Fibroblast of skin of right biceps (primary cell): ENCODE measurements at places on chromosomes 6 and 20.
A peak's percentile ranks its signal among the peaks of the same experiment; 100 is the strongest.

GRCh38 chr20:36394340-36394965 lies 88.3 kb downstream of the DLGAP4 start:
- peak; percentile 4 for DNase-seq

DNA sequence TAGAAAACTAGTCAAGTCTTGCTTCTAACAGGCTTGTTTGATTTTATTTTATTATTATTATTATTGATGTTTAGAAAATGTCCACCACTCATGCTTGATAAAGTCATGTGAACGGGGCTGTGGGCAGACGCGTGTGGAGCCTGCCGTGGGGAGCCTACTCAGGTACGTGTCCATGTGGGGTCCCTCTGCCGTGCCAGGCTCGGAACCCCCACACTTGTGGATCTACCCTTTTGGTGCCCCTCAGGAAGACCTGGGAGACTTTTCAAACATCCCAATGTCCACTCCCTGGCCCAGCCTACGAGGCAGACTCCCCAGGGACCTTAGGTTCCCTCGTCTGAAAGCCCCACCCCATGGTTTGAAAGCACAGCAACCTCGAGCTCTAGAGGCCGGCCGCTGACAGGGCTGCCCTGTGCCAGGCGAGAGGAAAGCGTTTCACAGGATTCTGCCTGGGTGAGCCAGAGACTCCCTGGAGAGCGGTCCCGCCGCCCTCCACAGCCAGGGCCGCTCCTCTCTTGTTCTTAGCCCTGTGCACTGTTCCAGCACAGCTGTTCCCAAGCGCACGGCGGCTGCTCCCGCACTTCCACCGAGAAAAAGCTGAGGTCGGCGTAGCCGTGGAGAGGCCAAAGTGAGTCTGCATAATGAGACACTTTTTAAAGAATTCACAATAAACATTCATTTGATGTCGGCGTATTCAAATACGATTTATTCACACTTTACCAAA lies 249.7 kb downstream of the TTLL2 start:
- DNase-seq = no peak

DNA sequence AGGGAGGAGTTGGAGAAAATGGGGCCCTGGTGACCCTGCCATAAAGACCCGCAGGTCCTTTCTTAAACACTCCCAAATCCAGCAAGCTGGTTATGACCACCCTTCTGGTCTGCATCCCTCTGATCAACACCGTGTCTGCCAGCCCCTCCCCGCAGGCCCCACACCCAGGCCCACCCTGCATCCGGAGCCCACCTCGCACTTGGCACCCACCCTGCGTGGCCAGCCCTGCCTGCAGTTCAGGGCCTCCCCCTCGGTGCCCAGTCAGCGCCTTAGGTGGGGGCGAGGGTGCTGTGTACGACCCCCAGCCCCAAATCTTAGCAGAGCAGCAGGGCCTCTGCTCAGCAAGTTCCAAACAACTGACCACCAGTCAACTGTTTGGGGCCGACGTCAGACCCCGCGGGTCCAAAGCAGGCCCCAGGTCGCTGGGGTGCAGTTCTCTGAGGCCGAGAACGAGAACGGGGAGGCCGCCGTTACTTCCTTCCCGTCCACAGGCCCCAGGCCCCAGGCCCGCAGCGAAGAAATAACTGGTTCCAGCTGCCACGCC lies 1.2 kb downstream of the ACSS1 start:
- DNase-seq = no peak

DNA sequence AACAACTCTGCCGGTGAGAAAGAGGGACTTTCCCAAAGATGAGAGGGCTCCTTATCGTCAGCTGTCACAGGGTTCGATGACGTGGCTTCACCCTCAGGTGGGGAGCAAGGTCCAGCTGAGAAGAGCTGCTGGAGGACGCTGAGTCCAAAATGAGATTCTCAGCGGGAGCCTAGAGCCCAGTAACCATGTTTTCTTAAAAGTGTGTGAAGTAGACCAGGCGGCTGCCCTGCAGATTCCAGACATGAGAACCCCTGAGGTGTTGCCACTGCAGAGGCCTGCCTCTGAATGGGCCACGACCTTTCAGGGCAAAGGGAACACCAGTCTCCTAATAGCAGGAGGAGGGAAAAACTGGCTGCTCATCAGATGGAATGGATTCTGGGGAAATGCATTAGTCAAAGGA lies 375.1 kb downstream of the BTBD9 start:
- DNase-seq = no peak

GRCh38 chr6:75199889-75200288 lies 6.0 kb downstream of the COL12A1 start:
- no peak for DNase-seq

GRCh38 chr6:144335914-144336313 lies 50.8 kb downstream of the UTRN start:
- DNase-seq = no peak

DNA sequence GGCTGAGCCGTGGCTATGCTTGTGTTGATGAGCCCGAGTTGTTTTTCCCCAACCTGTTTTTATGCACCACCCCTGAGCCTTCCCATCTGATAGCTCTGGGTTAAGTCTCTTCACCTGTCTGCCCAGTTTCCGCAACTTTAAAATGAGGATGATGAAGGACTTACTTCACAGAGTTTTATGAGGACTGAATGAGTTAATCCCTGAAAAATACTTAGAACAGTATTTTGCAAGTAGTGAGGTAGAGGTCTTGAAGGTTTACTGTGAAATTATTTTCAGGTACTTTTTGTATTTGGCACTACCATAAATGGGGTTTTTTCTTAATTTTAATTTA lies 3.2 kb downstream of the MTG2 start:
- no peak for DNase-seq

- peak; percentile 11 for DNase-seq
These were observed 4.7 kb downstream of the CDS2 start for GRCh38 chr20:5131502-5131901.

- DNase-seq = no peak
These were observed 123.6 kb downstream of the SYCP2 start for GRCh38 chr20:59809630-59810448.

- peak; percentile 66 for DNase-seq
These were observed 57.2 kb downstream of the GFRA4 start for GRCh38 chr20:3606021-3606420.

DNA sequence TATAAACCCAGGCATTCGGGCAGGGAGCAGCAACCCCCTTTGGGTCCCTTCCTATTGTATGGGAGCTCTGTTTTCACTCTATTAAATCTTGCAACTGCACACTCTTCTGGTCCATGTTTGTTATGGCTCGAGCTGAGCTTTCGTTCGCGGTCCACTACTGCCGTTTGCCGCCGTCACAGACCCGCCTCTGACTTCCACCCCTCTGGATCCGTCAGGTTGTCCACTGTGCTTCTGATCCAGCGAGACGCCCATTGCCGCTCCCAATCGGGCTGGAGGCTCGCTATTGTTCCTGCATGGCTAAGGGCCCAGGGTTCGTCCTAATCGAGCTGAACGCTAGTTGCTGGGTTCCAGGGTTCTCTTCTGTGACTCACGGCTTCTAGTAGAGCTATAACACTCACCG lies 111.3 kb downstream of the TMEM170B start:
- DNase-seq = no peak

- no peak for DNase-seq
These were observed 60.5 kb downstream of the DST start for GRCh38 chr6:56582236-56582635.

DNA sequence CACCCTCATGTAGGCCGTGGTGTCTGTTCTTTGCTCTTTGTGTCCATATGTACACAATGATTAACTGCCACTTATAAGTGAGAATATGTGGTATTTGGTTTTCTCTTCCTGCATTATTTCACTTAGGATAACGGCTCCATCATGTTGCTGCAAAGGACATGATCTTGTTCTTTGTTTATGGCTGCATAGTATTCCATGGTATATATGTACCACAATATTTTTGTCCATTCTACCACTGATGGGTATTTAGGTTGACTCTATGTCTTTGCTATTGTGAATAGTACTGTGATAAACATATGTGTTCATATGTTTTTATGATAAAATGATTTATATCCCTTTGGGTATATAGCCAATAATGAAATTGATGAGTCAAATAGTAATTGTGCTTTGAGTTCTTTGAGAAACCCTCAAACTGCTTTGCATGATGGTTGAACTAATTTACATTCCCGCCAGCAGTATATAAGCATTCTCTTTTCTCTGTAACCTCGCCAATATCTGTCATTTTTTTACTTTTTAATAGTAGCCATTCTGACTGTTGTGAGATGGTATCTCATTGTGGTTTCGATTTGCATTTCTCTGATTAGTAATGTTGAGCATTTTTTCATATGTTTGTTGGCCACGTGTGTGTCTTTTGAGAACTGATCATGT lies 174.4 kb upstream of the NT5E start:
- DNase-seq = no peak

GRCh38 chr6:90445533-90446108 lies 141.3 kb downstream of the MAP3K7 start:
- DNase-seq = no peak

DNA sequence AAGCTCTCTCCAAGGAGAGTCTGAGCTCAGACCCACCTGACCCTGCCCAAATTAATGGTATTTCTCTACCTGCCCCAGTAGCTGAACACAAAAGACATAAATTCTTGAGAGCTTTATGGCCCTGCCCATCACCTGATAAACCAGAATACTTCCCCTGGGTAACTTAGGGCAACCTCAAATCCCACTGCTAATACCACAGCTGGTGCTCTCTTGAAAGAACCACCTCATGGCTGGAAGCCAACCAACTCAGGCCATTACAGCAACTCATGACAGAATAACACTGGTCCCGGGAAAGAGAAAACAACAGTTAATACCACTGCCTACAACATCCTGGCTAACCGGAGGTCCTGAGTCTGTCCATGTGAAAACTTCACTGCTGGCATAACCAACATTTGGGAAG lies 328.6 kb downstream of the NKAIN2 start:
- DNase-seq = no peak

- no peak for DNase-seq
These were observed 81.8 kb downstream of the MLIP start for GRCh38 chr6:54192993-54193392.

DNA sequence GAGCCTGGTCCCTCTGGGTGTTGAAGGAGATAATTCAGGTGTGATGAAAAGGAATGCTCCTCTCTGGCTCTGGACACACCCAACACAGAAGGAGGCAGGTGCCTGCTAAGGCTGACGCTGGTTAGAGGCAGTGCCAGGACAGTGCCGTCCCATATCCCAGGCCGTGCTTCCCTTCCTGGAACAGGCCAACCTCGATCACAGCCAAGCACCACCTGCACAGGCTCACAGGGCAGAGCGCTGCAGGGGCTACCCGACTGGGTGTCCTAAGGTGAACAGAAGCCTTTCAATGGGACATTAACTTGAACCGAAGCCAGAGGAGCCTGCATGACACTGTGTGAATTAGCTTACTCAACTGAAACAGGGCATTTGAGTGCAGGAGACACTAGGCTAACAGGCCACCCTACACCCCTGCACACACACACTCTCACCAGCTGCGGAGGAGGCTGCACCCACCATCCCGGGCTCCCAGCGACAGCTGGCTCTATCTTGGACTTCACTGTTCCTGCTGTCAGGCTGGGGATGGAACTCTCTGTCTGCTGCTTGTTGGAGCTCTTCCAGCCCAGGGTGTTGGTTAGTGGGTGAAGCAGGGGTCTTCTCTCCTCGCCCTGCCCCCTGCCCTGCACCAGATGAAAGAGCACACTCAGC lies 347.2 kb downstream of the TAF4 start:
- DNase-seq = no peak

DNA sequence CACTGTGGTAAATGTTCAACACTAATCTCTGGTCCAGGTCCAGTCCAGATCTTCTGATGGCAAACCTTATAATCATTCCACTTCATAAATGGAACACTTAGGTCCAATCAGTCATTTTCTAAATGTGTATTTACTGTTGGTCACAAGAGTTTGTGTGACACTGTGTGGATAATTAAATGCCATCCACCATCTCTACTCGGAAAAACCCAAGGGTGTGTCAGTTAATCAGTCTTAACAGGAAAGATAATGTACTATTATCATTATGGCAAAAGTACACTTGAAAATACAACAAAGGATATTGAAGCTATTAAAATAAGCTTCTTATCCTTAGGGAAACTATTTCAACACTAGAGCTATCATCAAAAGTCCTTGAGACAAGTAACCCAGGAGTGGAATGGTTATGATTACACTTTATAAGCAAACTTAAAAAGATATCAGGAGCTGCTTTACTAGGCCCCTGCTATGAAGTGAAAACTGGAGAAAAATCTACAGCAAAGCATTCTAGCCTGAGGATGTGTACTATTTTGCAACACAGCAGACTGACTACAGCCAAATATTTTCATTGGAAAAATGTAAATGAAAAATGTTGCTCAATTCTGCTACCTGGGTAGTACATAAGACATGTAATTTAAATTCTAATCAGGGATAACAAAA lies 227.9 kb downstream of the LAMA2 start:
- DNase-seq = no peak

DNA sequence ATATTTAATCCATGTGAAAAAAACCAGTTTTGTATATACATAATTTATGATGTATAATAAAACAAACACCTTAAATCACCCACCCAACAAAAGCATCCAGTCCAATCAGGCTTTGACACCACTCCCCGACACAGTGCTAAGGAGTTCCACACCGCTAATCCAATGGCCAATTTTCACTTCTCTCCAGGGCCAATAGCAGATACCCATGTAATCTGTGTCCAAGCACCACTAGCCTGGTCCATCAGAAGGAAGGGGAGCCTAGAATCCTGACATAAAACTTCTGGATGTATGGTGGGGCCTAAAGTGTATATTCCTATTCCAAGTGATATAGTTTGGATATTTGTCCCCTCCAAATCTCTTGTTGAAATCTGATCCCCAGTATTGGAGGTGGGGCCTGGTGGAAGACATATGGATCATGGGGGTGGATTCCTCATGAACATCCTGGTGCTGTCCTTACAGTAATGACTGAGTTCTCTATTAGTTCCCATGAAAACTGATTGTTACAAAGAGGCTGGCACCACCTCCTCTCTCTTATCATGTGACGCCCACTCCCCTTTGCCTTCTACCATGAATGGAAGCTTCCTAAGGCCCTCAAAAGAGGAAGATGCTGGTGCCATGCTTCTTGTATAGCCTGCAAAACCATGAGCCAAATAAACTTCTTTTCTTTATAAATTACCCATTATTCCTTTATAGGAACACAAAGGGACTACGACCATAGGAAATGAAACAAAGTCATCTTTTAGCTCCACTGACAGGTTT lies 20.8 kb downstream of the RALGAPA2 start:
- no peak for DNase-seq

GRCh38 chr20:7291323-7291943 lies 523.9 kb downstream of the BMP2 start:
- DNase-seq = no peak

DNA sequence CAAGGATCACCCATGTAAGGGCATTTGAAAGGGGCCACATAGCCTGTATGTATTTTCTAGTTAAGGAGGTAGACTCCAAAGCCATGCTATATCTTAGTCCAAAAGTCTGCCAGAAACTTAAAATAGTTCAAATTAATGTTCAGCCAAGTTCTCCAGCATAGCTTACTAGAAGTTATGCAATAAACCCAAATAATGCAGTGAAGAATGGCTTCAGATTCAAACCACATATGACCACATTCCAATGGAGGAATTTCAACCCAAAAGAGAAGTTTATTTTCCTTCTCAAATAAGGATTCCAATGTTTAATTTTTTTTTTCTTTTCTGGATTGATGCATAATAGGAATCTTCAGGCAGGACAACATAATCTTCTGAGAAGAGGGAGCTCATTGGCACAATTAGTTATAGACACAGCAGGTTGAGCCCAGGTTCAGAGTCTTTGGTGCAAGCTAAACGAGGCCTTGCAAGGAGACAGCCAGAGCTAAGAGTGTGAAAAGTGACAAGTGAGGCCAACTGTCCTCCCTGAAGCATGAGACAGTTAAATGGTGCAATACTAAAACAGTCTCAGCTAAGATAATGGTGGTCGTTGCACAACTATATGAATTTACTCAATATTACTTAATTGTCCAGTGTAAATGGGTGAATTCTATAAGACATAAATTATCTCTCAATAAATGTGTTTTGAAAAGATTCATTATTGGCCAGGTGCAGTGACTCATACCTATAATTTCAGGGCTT lies 598.8 kb upstream of the CDH4 start:
- DNase-seq = peak; percentile 20
